Frontal cortex (tissue), 4 donors: ENCODE measurements at places on chromosomes 2 and 18.

DNA sequence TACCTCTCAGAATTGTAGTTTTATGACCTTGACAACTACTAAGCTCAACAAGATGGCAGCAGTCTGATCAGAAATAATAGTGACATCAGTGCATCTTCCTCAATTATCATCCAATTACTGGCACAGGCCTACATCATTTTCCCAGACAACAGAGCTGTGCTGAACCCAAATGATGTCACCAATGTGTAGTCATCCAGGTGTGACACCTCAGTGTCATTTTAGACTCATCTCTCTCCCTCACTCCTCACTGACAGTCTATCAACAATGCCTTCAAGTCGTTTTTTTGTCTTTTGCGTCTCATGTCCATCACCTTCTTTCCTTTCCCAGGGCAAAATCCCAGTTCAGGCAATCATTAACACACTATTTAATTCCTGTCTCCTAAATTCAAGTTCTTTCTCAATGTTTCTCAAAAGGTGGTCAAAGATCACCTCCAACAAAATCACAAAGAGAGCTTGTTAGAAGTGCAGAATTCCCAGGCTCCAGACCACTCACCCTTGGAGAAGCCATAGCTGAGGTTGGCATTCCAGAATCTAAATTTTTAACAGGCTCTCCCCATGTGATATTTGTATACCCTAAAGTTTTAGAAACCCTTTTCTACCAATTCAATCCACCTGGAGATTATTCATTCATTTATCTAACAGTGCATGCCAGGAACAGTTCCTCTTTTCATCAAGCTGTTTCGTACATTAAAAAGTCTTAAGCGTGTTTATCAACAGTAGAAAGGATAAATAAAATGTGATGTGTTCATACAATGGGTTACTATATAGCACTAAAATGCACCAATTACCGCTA lies 125.3 kb upstream of the KLF7 start:
- no peak for DNase-seq

DNA sequence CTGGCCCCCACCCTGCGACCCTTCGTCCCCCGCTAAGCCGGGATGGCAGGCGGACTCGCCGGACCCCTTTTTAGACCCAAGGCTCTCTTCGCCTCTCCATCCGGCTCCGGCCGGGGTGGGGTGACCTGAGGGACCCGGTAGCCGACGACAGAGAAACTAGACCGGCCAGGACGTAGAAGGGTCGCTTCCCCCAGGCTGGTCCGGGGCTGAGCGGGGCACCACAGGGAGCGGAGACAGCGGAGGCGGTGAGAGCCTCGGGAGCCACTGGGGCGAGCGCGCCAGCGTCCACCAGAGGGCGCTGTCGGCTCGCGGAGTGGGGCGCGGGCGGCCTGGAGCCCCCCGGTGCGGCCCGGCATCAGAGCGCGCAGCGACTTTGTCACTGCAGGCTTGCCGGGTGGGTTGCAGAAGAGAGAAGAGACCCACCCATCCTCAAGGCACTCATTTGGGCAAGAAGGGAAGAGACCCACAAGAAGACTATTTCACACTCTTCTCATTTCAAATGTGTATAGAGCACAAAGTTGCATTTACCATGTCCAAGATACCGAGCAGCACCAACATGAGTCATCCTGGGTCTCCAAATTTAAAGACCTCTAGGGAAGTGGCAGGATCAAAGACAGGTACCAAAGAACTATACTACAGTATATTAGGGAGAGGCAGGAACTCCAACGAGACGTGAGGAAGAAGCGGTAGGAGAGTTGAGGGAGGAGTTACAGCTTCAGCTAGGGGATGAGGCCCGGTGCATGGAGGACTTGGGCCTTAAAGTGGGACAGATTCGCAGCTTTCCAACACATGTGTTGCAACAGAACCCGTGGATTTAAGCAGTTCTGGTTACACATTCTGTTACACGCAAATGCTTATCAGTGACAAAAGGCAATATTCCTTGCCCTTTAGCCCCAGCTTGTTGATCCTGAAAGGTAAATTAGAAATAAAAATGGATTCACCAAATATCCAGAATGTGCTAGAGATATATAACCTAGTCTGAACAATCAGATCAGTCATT lies 7.6 kb upstream of the PRKCE start:
- DNase-seq: peak; percentile 91

DNA sequence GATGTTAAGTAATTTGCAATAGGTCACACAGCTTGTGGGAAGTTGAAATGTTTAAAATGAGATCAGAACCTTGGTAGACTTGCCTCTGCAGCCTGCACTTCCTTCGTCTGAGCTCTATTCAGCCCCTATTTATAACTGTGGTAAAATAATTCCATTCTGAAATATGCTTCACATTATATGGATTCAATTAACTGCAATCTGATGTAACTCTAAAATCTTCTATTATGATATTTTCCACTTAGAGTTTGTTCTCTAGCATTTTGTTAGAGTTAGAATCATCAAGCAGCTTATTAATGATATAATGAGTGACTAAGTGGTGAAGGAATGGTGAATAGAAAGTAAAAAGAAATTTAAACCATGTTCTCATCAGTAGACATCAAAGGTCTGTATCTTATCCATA lies 139.6 kb upstream of the ARHGAP28 start:
- DNase-seq: no peak

GRCh38 chr2:129689653-129690448 lies 289.6 kb upstream of the RAB6C start:
- DNase-seq: no peak

GRCh38 chr18:75172299-75173124 lies 36.4 kb downstream of the PTGR3 start:
- DNase-seq: no peak

- DNase-seq: no peak
Observed at GRCh38 chr18:2223449-2223848, 347.9 kb downstream of the METTL4 start.

DNA sequence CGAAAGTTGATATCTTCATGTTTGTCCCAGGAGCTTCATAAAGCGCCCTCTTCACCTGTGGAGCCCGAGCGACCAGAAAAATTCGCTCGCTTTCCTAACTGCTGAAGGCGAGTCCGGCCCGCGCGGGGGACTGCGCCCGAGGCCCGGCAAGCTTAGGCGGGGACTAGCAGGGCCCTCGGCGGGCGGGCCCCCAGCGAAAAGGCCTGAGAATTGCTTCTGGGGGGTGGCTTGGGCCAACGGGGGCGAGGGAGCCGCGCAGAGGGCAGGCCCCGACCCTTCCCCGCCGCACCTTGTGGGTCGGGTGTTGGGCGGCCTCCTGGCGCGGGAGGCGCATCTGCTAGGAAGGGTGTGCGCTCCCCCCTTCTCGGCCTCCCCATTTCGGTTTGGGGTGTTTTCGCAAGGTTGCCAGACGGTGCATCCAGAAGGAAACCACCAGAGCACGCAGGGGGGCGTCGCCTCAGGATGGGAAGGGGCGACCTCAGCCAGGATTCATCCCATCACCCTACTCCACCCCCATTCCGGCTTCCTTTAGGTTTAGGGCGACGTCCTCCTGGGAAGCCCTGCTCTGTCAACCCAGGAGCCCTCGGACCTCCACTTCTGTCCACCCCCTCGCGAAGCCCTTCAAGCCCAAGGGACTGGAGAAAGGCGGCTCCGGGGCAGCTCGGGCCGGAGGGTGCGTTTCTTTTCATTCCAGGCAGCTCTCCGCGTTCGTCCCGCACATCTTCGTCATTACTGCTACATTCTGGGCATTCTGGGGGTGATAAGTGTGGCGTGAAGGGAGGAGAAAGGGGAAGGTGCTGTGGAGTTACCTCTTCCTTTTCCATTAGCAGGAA lies 9.1 kb downstream of the SP9 start:
- DNase-seq: no peak
